ENCODE measurements at places on chromosomes 2 and 18.

DNA sequence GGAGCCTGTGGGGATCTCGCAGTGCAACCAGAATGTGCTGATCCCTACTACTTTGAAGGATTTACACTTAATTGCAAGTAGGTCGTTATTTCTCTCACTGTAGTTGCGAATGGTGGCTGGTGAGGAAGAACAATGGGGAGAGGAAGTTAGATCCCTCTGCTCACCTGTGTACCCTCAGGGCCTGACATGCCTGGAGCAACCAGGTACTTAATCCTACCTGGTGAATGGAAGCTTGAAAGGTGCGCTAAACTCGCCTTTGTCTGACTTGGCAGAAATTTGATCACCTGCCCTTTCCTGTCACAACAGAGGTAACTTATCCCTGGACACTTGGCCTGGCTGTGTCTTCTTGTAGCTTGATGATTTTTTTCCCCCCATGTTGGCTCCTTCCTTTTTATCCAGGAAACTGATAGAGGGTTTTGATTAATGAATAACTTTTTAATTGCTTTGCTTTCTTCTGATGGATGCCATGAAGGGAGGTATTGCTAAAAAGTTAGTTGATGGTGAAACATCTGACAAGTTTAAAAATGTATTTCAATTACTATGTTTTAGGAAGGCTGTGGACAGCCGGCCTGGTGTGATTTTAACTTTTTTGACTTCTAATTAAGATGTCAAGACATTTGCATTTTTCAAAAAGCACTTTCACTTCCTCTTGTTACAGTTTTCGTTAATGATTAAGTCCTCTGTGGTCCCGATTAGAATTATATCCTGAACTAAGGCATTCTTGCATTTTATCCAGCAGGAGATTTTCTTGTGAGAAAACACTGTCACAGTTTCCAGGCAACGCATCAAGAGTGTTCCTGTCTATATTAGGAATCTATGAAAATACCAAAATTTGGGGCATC is 9.2 kb downstream of the SGPP2 start:
- peak; percentile 90 for DNase-seq

GRCh38 chr18:57559314-57559713 is 27.2 kb downstream of the FECH start:
- DNase-seq = no peak

- no peak for DNase-seq
Observed at GRCh38 chr18:44805643-44806042, 125.0 kb downstream of the SETBP1 start.

- DNase-seq = no peak
Observed at GRCh38 chr2:181178130-181178529, 197.7 kb downstream of the UBE2E3 start.

DNA sequence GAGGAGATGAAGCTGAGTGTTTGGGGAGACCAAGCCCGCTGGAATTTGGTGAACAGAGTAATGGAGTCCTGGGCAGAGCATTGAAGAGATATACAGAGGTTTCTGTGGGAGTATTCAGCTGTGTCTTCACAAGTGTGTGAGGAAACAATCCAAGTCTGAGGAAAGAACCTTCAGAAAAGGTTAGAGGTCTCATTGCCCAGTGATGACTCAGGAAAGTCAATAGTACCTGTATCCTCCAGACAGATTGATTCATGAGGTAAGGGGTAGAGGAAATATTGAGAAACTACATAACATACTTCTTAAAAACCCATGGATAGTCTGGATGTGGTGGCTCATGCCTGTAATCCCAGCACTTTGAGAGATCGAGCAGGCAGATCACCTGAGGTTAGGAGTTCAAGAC is 392.3 kb downstream of the GALNT13 start:
- DNase-seq = peak; percentile 85

DNA sequence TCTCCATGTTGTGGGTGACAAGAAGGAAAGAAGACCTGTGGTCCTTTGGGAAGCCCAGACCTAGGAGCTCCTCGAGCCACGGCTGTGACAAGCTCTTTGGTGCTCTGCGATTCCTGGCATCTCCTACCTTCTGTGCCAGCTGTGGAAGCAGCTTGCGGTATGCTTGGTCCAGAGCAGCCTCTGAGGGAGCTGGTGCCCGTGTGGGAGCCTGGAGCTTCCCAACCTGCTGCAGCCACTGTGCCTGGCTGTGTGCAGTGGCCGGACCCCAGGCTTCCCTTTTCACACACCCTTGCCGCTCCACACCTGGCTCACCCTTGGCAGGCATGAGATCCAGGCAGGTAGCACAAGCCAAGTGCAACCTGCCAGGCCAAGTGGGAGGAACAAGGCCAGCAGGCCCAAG is 1328.6 kb upstream of the SLC39A10 start:
- no peak for DNase-seq

GRCh38 chr2:98518101-98518500 is 73.4 kb downstream of the INPP4A start:
- DNase-seq = peak; percentile 3

DNA sequence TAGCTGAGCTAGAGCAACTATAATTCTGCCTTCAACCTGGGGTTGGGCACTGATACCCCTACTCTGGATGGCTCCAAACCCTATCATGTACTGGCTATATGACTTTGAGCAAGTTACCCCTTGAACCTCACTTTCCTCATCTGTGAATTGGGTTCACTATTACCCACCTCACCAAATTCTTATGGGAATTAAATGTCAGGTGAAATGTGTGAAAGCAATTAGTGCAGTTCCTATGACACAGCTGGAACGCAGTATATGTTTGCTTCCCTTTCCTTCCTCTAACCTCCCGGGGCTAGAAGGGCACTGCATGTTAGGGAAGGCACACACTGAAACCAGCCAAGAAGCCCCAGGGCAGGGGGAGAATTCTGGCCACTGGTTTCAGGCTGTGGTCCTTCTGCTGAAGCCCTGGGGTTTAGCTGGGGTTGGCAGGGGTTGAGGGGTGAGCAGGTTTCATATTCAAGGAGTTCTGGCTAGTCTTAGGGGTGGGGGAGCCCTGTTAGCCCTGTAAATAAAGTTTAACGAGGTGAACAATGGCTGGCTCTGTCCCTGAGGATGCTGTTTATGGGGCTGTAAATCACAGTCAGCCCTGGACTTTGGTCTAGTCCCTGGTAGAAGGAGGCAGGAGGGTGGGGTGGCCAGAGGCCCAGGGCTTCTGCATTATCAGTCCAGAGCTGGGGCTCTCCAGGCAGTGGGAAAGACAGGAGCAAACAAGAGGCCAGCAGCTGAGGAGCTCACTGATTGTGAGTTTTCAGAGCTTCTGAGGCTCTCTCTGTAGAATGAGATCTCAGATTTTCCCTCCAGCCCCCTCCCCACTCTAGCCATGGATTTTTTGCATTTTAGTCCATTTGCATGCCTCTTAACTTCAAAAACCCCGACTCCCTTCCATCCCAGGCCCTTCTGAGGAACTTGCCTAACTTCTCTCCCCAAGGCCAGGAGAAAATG is 8.0 kb downstream of the PKDCC start:
- no peak for DNase-seq

- no peak for DNase-seq
Observed at GRCh38 chr2:191556463-191556862, 121.5 kb upstream of the NABP1 start.

- no peak for DNase-seq
Observed at GRCh38 chr2:174439323-174439722, 43.8 kb downstream of the SCRN3 start.

GRCh38 chr18:46814399-46814798 is 57.5 kb upstream of the ST8SIA5 start:
- no peak for DNase-seq

DNA sequence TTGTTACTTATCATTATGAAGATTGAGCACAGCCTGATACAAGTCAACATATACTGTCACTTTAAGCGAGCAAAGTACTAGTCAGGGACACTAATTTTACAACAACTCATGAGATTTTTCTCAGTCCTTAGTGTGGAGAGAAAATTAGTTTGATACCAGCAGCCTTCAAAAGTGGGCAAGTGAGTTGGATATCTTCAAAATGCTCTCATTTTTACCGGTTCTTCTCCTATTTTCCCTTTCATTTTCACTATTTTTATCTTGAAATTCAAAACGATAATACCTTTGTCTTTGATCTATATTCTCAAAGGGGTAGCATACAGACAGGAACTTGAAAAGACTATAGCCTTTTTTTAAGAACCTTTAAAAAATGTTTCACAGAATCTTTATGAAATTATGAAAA is 52.0 kb upstream of the UBXN4 start:
- DNase-seq = no peak

DNA sequence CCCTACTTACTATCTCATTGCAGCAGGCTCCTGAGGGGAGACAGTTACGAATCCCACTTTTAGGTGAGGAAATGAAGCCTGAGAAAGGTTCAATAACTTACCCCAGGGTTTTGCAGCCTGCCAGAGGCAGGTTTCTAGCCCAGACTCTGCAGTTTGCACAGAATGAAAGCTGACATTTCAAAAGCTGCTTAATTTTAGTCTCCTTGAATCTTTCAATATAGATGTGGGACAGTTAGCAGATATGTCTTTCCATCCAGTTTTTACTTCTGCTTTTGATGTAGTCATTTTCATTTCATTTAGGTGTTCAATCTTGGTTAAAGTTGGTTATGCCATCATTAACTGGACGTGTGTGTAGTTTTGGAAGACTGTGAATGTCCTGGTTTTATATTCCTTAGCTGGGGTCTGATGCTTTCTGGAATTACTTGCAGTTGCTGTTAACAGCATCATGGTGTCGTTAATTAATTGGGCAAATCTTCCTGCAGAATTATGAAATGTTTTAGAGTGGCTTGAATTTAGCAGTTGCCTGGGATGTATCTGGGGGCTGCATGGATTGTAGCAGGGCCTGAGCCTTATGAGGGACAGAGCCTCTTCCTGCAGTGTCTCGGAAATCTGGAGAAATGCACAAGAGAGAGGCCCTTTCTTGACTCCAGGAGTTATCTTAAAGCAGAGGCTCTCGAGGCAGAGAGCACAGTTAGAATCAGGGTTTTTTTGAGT is 100.8 kb downstream of the ZNF532 start:
- no peak for DNase-seq

- DNase-seq = no peak
Observed at GRCh38 chr2:25722224-25722623, 48.8 kb upstream of the DTNB start.

- DNase-seq = no peak
Observed at GRCh38 chr18:10032331-10033015, 118.7 kb downstream of the VAPA start.

- DNase-seq = no peak
Observed at GRCh38 chr18:78722386-78722785, 257.2 kb upstream of the SALL3 start.

DNA sequence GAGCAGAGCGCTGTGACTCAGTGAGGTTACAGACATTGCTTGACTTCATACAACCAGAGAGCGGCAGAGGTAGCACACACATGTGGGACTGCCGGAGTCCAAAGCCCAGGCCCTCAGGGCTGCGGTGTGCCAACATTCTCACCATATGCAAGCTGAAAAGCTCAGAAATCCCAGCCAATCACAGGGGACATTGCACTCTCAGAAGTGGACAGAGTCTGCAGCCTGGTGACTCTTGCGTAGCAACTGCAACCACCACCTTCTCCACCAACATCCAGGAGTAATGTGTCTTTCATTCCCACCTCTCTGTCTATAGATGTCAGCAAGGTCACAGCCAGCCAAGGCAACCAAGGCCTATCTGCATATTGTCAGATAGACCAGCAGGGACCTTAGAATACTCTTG is 158.1 kb downstream of the TTC32 start:
- DNase-seq = no peak

DNA sequence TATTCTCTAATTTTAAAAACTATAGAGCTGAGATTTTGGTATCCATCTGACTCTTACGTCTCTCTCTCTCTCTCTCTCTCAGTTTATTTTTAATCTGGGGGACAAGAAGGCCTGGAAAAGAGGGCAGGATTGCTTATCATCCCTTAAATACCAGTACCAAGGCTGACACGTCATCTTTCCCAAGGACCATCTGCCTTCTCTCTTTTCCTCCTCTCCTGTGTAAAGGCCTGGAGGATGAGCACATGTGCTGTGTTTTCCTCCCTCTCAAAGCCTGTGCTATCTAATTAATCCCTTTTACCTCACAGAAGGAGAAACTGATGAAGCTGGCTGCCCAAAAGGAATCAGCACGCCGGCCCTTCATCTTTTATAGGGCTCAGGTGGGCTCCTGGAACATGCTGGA is 7.3 kb downstream of the IL37 start:
- no peak for DNase-seq

DNA sequence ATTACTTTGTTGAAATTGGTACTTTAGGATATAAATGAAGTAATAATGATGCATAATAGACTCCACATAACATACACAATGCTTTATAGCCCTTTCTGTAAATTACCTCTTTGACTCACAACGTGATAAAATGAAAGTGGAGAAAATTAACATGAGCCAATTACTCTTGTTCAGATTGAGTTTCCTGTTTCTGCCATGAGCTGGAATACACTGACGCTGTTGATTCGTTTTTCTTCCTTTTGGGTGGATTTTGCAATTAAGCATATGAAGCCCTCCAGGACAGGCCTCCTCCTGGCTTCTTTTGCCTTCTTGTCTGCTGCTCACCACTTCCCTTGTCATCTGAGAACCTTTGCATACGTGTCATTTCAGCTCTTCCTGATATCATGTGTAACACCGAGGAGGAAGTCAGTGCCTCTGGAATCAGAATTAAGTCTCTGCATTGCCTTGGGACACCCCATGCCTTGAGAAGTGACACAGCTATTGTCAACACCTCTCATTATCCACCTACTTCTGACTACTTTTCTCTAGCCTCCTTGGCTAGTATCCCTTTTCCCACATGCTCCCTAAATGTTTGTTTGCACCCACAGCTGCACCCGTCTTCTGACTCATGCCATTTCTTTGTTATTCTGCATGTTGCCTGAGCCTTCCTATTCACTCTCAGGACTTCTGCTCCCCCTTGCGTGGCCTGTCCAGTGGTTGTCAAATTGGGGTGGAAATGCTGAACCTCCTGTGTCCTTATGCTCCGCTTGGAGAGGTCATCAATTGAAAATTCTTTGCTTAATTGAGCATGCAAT is 134.1 kb downstream of the FMNL2 start:
- peak; percentile 62 for DNase-seq

- DNase-seq = peak; percentile 15
Observed at GRCh38 chr2:197677483-197677882, 2.1 kb upstream of the RFTN2 start.

DNA sequence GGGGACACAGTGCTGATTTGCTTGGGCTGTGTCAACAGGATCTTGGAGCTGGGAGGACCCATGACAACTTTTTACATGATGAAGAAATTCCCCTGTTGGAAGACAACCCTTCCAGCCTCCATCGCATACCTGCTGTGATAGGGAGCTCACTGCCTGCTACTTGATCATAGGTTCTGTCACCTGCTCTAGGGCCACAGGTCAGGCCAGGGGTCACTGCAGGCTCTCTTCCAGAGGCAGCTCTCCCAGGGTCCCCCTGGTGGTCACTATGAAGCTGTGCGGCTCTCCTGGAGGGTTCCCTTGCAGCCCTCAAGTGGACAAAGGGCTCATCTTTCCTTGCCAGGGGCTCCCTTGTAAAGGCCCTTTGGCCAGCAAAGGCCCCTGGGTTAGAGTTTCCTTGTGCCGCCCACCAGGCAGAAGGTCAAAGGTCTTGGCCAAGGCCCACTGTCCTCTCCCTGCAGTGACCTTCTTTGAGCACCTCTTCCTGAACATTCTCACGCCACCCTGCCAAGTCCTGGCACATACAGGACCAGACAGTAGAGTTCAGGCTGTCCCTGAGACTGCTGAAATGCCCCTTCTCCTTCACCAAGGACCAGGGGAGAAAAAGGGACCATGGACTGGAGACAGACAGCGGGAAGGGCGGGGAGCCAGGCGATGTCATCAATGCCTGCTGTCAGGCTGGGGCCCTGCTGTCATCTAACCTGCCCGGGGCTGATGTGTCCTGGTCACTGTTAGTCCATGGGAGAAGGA is 345.1 kb downstream of the DYSF start:
- peak; percentile 47 for DNase-seq
